ENCODE measurements at places on chromosomes 2 and 18.
A peak's percentile ranks its signal among the peaks of the same experiment; 100 is the strongest.

DNA sequence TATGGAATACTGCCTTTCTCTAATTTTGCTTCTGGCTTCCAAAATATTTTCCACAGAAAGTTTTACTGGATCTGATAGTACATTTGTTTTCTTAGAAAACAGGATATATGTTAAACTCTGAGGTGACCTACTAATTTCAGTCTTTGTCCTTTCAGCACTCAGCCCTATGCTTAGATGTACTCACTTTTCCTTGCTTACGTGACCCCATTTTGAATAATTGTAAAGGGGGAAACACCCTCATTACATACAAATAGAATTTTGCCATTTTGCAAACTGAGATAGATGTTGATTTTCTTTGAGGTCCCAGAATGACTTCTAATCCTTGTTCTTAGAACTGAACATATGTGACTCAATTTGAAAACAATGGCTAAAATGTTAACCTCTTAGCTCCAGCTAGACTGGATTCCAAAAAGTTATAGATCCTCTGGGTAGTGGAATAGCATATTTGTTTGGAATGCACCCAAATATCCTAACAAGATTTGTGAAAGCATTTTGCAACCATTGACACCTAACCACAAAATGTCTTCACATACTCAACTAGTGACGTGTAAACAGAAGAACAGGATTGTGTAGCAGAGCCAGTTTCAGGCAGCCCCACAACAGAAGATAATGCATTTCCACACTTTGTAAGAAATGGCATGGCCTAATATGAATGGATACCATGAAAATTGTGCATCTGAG, 44.8 kb upstream of the EHBP1 start:
- DNase-seq: no peak

DNA sequence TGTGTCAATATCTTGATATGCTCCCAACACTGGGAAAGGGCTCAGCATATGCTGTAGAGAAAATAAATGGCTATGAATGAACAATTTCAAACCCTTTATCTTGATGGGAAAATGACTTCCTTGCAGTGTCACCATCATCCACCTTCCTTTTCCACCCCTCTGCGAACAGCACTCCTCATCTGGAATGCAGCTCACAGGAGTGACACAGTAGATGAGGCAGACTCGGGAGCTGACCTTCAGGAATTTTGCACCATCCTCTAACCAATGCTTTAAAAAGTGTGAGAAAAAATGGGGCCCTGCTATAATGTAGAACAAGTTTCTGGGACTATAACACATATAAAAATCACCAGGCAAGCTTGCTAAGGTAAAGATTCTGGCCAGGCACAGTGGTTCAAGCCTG, 41.3 kb upstream of the YPEL5 start:
- no peak for DNase-seq

- DNase-seq: no peak
Measured at GRCh38 chr18:2515171-2515787, 56.0 kb downstream of the METTL4 start.

- DNase-seq: no peak
Measured at GRCh38 chr2:30628341-30628740, 178.9 kb downstream of the CAPN13 start.

- DNase-seq: no peak
Measured at GRCh38 chr2:213161759-213162515, 10.5 kb upstream of the IKZF2 start.

DNA sequence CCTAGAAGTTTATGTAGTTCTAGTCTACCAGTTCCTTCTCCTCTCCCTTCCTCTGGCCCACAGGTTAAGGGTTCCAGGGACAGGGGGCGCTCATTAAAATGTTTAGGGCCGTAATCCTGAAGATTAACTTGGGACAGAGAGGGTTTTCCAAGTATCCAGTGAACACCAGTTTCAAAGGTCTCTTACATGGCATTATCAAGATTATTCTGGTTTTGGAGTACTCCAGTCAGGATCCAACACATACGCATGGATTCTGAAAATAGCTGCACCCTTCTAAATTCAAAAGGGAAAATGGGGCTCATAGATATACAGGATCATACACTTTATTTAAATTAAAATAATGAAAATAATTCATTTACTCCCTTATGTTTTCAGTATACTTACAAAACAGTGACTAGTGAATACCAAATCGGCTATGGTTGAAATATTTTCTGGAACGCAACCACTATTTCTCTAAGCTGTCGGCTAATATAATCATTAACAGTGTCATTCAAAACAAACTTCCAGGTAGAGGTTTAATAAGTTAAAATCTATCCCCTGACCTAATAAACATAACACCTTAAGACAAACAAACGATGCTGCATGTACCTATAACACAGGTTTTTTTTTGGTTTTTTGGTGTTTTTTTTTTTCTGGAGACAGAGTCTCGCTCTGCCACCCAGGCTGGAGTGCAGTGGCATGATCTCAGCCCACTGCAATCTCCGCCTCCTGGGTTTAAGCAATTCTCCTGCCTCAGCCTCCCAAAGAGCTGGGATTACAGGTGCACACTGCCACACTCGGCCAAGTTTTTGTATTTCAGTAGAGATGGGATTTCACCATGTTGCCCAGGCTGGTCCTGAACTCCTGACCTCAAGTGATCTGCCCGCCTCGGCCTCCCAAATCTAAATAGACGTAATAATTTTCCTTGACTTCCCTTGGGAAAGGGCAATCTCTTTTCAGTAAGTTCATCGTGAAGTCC, 44.7 kb downstream of the MGAT4A start:
- DNase-seq: no peak

- DNase-seq: no peak
Measured at GRCh38 chr2:149670086-149670485, 82.5 kb upstream of the MMADHC start.

DNA sequence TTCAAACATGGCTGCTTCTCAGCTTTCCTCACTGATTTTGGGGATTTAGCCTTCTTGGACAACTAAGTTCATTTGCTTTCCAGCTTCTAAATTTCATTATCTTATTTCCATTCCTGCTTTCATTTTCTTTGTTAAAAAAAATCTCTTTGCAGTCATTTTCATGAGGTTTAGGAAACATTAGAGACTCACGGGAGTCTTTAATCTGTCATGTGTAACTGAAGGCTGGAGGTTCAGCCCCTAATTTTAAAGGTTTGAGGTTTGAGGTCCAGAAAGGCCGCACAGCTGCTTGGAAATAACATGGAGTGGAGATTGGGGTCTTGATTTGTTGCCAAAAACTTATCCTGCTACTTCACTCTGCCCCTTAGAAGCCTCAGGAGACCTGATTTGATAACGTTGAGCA, 30.3 kb downstream of the PROKR1 start:
- no peak for DNase-seq

DNA sequence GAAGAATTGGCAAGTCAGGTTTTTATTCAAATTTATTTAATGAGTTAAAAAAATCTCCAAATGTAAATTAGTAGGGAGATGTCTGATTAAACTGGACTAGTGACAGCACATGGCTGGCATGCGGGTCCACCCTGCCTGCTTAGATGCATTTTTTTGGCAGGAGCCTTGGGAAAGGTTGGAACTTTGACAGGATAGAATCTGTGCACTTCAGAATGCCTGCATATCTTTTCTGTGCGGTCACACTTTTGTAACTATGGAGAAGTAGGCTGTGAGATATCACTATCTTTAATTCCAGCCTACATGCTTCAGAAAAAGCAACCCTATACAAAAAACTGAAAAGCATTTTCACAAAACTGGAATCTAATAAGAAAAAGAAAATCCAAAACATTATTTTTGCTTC, 317.8 kb downstream of the MBD2 start:
- DNase-seq: peak; percentile 8

GRCh38 chr18:38307914-38308313, 742.3 kb upstream of the CELF4 start:
- no peak for DNase-seq

GRCh38 chr2:136001131-136001530, 15.7 kb upstream of the DARS1 start:
- DNase-seq: no peak

- no peak for DNase-seq
Measured at GRCh38 chr2:72895759-72896281, 8.6 kb downstream of the SPR start.

GRCh38 chr2:375270-375955, 87.5 kb upstream of the ALKAL2 start:
- DNase-seq: no peak

GRCh38 chr2:70360661-70361270, 58.9 kb upstream of the FAM136A start:
- DNase-seq: no peak

- DNase-seq: no peak
Measured at GRCh38 chr2:114108824-114109416, 219.0 kb downstream of the ACTR3 start.

DNA sequence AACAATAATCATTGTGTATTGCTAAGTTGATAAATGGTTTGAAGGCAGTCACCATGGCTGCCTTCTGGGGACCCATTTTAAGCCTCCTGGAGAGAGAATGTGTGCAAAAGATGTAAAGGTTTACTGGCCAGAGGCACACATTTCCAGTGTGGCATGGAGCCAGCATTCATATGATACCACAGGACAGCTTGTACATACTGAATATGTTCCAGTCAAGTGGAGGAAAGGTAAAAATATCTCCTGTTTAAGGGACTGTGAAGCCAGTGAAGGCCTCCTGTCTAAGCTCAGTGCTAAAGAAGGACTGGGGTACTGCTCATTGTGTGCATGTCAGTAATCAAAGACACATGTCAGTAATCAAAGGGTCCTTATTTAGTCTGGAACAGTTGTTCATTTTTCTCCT, 119.2 kb downstream of the BABAM2 start:
- no peak for DNase-seq

- DNase-seq: no peak
Measured at GRCh38 chr2:208046686-208047085, 21.4 kb upstream of the PLEKHM3 start.

- DNase-seq: no peak
Measured at GRCh38 chr2:2875831-2876230, 501.8 kb downstream of the EIPR1 start.

DNA sequence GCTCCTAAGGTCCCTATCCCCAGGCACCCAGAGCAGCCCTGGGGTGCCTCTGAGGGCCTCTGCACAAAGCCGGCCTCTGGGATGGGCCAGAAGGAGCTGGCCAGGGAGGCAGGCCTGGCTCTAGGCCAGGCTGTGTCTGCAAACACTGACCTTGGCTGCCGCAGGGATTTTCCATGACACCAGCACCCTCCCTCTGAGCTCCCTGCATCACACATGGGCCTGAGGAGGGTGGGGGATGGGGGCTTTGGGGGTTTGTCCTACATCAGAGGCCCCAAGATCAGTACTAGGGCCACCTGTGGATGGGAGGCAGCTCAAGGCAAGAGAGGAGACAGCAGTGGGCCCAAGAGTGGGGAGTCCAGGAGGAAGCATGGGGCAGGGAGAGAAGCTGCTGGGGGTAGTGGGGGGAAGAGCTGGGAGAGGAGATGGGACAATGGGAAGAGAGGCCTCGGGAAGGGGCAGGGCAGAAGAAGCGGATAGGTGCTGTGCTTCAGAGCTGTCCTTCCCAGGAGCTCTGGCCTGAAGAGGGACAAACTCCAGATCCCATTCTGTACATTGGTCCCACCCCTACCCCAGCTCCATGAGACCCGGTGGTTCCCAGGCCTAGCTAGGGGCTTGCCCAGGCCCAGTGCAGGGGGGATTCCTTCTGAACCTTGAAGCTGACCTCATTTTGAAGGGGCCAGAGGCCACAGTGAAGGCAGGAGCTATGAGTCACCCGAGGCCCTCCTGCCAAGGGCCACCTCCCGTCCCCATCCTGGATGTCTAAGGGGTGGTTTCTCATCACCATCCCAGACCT, 28.0 kb downstream of the KCNK3 start:
- DNase-seq: peak; percentile 73

GRCh38 chr2:14752295-14752694, 119.8 kb downstream of the LRATD1 start:
- DNase-seq: no peak

DNA sequence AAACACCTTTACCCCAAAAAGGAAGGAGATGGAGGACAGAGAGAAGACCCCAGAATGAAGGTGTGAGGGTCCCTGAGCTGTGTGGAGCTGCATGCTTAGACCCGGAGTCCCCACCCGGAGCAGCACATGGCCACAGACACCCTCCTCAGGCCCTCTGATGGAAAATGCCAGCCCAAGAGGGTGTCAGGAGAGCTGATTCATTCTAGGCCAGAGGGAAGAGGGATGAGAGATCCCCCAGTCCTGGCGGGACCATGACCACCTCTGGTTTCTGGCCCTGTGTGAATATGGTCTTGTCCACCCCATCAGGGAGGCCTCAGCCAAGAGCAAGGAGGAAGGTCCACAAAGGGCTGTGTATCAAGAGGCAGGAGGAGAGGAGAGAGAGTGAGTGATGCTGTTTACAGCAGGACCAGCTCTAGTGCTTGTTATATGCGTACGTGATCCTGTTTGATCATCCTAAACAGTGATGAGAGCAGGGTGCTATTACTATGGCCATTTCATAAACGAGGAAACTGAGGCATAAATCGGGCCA, 186.6 kb upstream of the HAAO start:
- DNase-seq: no peak

GRCh38 chr2:105755895-105756294, 11.2 kb downstream of the NCK2 start:
- DNase-seq: no peak

DNA sequence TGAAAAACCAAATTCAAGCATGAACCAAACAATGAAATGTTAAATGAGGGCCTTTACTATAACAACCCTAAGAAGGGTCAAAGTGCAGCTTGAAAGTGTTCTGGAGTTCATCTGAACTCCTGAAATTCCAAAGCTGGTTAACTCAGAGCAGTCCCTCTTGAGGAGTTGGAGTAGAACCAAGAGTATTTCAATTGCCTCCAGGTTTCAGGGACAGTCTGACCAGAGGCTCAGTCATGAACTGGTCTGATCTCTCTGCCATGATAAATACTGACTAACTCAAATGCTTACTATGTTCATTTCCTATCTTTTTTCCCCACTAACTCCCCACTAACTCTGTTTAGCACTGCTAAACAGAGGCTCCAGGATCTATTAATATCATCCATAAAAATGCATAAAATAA, 2.7 kb downstream of the STARD7 start:
- no peak for DNase-seq

DNA sequence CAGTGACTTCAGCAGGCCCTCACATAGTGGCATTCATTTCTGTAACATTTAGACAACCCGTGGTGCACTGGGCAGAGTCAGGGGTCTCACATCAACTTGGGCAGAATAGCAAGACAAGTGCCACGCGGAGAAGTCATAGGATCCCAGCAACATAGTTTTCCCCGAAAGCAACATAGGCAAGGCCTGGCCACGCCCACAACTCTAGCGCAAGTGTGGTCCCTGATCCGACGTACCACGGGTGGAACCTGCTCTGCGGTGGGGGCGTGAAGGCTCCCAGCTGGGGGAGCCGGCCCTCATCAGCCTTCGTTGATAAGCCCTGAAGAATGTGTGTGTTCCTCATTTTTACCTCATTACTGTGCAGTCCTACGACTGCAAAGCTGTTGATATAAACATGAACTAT, 261.2 kb downstream of the EIPR1 start:
- DNase-seq: no peak

DNA sequence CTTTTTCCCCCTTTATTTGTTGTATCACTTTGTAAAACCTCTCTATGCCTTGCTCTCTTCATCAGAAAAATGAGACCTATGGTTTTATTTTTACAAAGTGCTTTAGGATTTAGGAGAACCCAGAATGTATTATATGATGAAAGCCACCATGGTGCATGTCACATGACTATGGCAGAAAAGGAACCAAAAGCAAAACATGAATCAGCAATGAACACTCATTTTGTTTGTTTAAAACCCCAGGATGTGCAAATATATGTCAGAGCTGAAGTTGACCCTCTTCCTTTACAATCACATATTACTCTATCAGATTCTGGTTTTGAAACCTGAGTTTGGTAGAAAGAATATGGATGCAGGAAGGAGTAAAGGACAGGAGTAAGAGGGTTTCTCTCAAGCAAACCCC, 70.0 kb downstream of the FIGN start:
- DNase-seq: no peak

GRCh38 chr2:213189001-213189899, 37.8 kb upstream of the IKZF2 start:
- DNase-seq: no peak
